Fibroblast of skin of right quadriceps (primary cell): ENCODE measurements at places on chromosomes 7 and 10.
A peak's percentile ranks its signal among the peaks of the same experiment; 100 is the strongest.

DNA sequence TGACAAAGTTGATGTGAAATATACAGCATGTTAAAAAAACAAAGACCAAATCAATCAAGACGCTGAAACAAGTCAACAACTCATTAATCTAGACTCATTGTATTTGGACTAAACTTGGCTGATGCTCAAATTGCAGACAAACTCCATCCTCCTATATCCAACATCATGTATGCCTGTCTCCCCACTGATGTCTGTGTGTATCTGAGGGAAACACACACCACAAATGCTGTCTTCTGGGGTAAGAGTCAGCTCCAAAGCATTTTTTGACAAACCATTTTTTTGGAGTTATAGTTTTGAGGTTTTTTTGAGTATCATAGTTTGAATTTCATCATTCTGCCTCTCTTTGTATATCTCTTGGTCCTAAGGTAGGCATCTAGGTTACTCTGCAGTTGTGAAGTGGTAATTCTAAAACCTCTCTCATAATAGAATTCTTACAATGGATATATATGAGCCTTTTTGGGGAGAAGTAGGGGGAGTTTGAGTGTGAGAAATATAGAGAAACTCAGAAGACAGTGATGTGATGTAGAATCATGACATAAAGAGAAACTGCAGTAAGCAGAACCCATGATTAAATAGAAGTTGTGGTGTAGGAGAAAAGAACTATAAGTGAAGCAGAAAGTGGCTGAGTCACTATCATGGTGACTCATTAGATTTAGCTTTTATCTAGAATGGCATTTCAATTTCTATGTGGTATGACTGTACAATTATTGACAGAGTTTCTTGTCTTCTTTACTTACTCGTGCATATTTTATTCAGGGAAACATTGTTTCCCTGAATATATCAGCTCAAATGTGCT is 1531.1 kb upstream of the LRRTM3 start:
- peak; percentile 68 for DNase-seq

DNA sequence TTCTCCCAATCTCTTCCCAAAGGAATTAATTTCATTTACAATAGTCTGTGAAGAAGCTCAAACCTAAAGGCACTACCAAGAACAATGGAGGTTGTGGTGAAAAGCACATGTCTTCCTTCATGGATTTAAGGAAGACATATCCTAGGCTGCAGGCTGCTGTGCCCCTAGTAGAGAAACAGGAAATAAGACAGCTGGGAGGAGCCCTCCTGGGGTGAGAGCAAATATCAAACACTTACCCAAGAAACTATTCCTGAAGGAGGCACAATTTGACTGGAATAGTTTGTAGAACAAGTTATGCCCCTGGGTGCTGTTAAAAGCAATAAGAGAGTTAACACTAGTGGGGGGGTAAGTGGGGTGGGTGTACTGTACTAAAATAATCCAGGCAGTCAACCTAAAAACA is 30.1 kb downstream of the PDZD8 start:
- peak; percentile 9 for DNase-seq

- DNase-seq: no peak
Measured at GRCh38 chr10:93867525-93867924, 26.3 kb upstream of the SLC35G1 start.

GRCh38 chr10:985361-985760 is 2.9 kb upstream of the GTPBP4 start:
- no peak for DNase-seq

DNA sequence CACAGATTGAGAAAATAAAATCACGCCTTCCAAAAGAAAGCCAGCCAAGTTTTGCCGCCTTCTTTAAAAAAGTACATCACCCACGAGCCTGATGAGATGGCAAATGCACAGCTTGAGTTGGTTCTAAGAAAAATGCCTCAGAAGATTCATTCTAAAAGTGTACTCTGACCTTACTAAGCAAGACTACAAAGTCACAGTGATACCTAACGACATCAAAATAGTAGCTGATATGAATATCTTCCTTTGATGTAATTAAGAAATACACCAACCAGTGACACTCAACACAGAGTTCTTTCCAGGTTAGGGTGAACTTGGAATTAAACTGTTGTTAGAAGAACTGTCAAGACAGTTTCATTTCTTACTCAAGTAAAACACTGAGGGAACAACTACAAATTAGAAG is 78.0 kb upstream of the AMPH start:
- DNase-seq: no peak

- DNase-seq: peak; percentile 2
Measured at GRCh38 chr7:64907641-64908326, 4.7 kb downstream of the ZNF273 start.

DNA sequence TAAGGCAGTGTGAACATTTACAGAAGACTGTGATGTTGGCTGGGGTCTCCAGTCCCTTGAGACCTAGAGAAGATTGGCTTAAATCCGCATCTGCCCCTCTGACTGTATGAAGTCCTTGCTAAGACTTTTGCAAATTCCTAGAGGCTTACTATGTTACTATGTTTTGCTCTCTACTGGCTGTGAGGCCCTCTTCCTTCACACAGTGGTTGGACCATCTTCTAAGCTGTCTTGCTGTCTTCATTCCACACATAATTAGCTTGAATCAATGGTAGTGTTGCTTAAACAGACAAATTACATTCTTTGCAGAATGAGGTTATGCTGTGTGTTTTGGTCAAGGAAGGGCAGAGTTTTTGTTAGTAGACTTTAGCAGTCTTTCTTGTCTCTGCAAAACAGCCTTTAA is 658.0 kb downstream of the TYW1 start:
- DNase-seq: peak; percentile 25

DNA sequence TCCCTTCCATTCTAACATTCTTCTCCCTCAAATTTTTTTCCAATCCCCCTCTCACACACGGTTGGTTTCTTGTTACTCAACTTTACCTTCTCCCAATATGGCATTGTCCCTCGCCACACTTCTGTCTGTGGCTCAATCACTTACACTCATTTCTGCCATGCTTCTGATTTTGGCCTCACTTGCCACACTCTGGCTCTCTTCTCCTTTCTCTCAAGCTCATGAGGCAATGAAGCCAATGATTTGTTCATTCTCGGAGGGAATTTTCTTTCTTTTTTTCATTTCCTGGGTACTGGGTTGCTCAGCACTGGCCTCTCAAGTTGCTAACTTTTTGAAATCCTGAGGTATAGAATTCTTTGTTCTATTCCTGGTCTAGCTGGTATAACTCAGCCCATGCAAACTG is 4.0 kb upstream of the MYOZ1 start:
- no peak for DNase-seq

- no peak for DNase-seq
Measured at GRCh38 chr7:110373416-110373815, 717.5 kb upstream of the LRRN3 start.
